ENCODE measurements at places on chromosomes 11 and 22.

DNA sequence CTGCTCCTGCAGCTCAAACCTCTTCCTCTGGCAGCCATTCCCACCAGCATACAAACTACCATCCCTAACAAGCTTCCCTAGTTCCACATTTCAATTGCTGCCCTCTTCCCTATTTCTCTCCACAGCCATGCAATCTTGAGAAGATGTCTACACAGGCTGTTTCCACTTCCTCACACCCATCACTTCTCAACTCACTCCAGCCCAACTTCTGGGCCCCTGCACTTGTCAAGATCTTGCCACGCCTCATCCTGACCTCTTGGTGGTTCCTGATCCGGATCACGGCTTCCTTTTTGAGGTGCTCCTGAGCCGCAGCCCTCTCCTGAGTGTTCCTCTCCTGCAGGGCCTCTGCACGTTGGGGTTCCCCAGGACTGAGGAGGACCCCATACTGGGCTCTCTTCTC, 22.6 kb downstream of the RPL27A start:
- DNase-seq, result no peak

DNA sequence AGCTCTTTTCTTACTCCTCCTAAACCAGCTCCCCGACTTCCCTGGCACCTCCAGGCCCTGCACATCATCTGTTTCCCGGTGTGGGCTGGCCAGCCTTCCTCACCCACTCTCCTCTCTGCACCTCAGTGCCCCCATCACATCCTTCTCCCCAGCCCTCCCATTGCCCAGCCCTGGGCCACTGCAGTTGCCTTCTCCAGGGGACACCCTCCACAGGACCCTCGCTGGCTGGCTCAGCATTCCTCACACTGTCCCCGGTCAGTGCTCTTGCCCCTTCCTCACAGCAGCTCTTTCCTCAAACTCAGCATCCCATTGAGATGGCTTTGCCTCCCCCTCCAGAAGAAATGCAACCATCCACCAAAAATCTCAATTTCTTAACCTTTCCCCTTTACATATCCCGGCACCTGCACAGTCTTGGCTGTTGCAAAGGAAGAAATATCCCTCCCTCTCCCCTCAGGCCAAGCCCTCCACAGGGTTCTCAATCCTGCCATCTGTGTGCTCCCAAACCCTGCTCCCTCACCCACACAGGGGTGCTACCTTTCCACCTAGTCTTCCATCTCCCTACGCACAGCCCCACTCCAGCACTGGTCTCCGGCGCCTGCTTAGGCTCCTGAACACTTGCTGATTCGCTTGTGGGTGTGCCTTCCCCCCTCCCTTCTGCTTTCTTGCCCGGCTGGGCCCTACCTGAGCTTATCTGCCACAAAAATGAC, 19.5 kb downstream of the RPL27A start:
- DNase-seq, result no peak

- no peak for DNase-seq
Measured at GRCh38 chr11:121521145-121522042, 68.6 kb upstream of the SORL1-AS1 start.

DNA sequence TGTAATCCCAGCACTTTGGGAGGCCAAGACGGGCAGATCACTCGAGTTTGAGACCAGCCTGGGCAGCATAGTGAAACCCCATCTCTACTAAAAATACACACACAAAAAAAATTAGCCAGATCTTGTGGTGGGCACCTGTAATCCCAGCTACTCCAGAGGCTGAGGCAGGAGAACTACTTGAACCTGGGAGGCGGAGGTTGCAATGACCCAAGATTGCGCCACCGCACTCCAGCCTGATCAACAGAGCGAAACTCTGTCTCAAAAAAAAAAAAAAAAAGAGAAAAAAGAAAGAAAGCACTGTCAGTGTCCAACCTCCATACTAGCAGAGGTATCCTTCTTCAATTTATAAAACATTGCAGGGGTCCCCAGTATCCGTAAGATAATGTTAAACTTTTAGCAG, 17.8 kb downstream of the RAB6A start:
- no peak for DNase-seq

GRCh38 chr22:46611189-46611588, 9.0 kb upstream of the GRAMD4 start:
- no peak for DNase-seq

DNA sequence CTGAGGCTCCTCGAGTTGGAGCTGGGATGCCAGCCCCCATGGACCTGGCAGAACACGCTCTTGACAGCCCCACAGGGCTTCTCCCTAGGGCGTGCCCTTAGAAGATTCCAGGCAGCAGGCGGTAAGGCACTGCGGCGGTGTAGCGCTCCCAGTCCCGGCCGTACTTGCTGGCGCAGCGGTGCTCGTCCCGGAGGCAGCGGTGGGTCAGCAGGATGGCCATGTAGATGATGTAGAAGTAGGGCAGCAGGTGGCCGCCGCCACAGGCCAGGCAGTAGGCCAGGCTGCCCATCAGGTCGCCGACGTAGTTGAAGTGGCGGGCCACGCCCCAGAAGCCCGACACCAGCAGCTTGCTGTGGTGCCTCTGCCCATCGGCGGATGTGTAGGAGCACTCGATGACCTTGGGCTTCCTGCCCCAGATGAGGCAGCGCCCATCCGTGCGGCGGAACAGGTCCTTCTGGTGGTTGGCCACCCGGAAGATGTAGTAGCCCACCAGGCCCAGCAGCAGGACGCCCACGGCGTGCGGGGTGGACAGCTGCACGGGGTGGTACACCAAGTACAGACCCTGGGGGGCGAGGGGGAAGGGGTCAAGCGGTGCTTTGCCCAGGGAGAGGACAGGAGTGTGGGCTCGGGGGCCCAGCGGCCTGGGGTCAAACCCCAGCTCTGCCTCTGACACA, 12.8 kb downstream of the DHCR7 start:
- no peak for DNase-seq

- no peak for DNase-seq
Measured at GRCh38 chr11:33682446-33682845, 18.2 kb downstream of the C11orf91 start.

- DNase-seq, result no peak
Measured at GRCh38 chr11:98587884-98588283, 432.9 kb upstream of the CNTN5 start.

DNA sequence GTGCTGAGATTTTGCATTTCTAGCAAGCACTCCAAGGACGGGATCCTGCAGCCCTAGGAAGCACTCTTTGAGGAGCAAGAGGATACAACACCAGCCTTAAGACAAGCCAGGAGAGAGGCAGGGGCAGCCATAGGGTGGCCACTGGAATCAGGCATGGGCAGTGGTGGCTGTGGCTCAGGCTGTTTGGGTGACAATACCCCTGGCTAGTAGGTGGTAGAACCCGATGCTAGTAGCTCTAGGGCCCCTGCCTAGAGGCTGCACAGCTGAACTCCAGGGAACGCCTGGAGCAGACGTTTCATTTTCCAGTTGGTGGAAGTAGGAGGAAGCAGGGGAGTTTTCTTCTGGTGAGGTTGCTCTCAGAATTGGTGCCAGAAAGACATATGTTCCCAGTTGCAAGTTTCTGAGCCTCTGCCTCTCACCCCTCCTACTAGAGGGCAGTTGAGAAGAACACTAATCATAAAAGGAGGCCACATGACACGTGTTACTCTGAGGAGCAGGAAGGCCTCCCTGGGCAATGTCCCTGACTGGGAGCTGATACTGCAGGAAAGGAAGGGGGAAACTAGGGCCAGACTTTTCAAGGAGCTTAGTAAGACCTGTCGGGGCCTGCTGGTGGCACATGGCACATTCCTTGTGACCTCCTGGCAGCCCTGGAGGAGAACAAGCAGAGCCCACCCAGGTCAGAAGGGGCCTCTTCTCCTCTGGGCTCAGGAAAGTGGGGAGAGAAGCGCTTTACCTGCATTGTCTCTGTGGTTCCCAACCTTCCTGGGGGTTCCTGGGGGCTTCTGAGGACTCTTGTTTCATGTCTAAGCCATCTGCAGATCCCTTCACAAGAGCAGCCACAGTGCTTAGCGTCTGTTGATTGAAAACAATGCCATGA, 56.6 kb upstream of the DRD2 start:
- no peak for DNase-seq

- no peak for DNase-seq
Measured at GRCh38 chr11:134554106-134554505, 142.1 kb upstream of the B3GAT1 start.

DNA sequence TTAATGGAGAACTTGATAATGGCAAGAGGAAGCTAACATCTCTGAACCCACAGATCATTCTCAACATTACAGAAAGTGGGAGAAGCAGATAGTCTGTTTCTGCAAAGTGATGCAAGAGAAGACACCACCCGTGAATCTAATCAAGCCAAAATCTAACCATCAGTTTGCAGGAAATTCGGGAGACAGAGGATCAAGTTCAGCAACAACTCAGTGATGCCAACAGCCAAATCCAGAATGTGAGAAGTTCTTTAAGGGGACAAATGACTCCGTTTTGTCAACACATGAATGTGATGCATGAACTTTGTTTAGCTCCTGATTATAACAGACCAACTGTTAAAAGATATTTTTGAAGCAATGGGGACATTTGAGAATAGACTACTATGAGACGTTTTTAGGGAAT, 95.2 kb upstream of the LDLRAD3 start:
- no peak for DNase-seq

DNA sequence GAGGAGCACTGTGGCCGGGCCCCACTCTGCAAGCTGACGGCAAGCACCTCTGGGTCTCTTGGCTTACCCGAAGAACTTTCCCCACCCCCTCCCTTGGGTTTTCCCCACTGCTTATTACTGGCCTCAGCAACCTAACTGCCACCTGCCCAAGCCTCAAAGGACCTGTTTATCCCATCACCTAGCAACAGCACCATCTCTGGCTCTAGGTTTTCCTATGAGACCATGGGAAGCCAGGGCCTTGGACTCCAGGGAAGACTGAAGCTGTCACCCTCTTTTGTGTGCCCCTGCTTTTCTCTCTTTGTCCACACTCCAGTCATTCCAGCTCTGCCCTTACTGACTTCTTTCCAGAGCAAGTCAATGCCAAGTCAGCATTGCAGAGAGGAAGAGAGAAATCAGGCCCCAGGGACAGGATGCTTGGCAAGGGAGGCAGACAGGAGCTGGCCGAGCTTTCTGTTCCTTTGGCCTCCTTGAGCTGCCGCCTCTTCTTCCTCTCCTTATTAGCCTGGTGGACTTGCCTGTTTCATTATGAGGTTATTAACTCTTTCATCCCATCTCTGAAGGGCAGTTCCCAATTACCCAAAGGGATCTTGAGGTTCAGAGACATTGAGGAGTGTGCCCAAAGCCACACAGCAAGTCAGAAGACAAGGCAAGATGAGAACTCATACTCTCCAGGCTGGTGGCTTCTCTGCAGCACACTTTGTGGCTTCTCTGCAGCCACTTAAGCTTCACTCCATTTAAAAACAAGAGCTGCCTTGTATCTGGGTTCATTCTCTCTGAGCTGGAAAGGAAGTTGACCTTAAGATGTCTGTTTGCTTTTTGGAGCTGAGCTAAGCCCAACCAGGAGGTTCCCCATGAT, at the start of gene SMIM35:
SMIM35 (minus strand) TSS at position 51 of the 856 bp plus-strand sequence. CDS start 206 bp downstream, outside the sequence.
- DNase-seq, result no peak

DNA sequence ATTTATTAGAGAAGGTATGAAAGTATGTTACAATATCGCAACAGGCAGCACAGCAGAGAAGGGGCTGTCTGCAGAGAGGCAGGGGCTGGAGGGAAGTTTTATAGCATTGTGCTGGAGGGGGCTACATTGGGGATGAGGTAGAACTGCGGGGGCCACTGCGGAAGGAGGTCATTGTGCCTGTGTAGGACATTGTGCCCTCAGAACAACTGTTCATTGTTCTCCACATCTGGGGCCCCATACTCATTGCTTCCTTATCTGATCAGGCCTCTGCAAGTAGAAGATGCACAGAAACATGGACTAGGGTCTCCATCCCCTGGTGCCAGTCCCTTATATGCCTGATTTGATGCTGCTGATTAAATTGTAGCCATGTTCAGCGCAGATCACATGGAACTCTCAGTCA, 12.1 kb downstream of the NADSYN1 start:
- DNase-seq, result no peak

- DNase-seq, result no peak
Measured at GRCh38 chr22:50532824-50533796, 3.3 kb upstream of the TYMP start.

DNA sequence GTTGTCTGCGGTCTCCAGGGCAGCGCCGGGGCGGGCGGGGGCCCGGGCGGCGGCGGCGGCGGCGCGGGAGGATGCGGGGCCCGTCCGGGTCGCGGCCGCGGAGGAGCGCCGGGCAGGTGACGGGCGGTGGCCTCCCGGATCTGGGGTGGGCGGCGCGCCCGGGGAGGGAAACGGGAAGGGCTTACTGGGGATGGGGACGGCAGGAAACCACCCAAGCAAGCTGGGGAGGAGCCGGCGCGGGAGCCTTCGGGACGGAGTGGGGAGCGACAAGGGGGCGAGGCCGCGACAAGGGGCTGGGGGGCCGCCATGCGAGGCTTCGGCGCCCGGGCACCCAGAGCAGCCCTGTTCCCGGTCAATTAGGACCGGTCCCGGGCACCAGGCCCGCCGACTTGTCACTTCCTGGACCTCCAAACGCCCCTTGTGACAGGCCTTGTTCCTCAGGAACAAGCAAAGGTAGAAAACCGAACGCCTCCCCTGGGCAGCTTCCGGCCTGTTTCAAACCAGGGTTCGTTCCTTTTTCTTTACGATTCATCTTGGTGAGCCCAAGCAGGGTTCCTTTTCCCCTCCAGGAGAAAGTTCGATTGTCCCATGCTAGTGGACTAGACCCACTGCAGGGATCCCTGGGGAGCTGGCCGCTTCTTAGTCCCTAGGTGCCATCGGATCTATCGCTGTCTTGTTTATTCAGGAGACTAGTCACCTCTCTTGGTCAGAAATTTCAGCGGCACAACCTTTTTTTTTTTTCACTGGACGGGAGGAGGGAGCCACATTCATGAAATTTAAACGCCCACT, 492 bp downstream of the JHY start:
- peak; percentile 86 for DNase-seq

DNA sequence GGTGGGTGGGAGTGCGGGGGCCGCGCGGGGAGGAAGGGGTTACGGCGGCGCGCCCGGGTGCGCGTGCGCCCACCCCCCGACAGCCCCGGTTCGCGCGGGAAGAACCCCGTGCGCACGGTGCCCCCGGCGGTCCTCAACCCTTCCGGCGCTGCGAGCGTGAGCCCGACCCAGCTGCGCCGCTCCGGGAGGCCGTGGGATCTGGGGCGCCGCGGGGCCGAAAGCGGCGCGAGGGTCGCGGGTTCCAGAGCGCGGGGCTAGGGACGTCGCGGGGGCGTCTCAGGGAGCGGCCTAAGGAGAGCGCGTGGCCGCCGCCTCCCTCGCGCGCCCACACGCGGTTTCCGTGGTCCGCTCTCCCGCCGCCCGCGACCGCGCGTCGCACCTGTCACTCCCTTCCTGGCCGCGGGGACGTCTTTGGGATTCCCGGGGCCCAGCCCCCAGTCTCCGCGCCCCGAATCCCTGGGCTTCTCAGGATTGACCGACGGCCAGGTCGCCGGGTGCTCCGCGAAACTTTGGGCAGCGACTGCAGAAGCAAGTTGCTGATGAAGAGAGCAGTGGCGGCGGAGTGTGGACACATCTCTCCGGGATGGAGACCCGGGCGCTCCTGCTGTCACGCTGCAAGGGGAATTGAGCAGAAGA, 582 bp downstream of the SREBF2 start:
- DNase-seq, result peak; percentile 68

- DNase-seq, result no peak
Measured at GRCh38 chr22:36584666-36585065, 55.7 kb upstream of the EIF3D start.

- no peak for DNase-seq
Measured at GRCh38 chr11:8392886-8393285, 129.2 kb upstream of the LMO1 start.
